Smooth muscle cell of the pulmonary artery (primary cell): ENCODE measurements at places on chromosomes 6 and 20. TPM values are rescaled to one million over a fixed set of nuclear protein-coding genes. Genes with fewer than 3 reads are reported as not detected.

Gene SCRT2
- total RNA-seq: not detected in 2 replicates

Gene C6orf132
- total RNA-seq: 0.66 and 2.5 TPM in 2 replicates

Gene CGA
- total RNA-seq: not detected in 2 replicates

Gene HLA-DRB5
- total RNA-seq: not detected in 2 replicates

Gene C6orf58
- total RNA-seq: not detected in 2 replicates

Gene SLC22A3
- 10.2 and 13.5 TPM in 2 replicates for total RNA-seq

Gene PROCR
- total RNA-seq: 51.4 and 129 TPM in 2 replicates

Gene SULF2
- total RNA-seq: 8.1 and 20.9 TPM in 2 replicates

Gene MAP3K4
- total RNA-seq: 24.0 and 25.5 TPM in 2 replicates

Gene ADGRF5
- 5.5 and 39.0 TPM in 2 replicates for total RNA-seq

Gene RBM24
- 2.9 and 6.3 TPM in 2 replicates for total RNA-seq

Gene PNISR
- 60.7 and 62.0 TPM in 2 replicates for total RNA-seq

Gene SLC17A2
- 0.07 TPM in 1 of 2 replicates, not detected in the other for total RNA-seq

Gene IL17A
- not detected in 2 replicates for total RNA-seq

Gene TCP11
- 0.07 and 0.26 TPM in 2 replicates for total RNA-seq

Gene OPN5
- total RNA-seq: not detected in 2 replicates

Gene HLA-DRB1
- 1.3 TPM in 1 of 2 replicates, not detected in the other for total RNA-seq

Gene AKAP12
- 45.4 and 94.6 TPM in 2 replicates for total RNA-seq

Gene KIF25
- 0.72 TPM in 1 of 2 replicates, not detected in the other for total RNA-seq

Gene GABRR1
- not detected in 2 replicates for total RNA-seq

Gene PRKN
- 1.1 and 3.0 TPM in 2 replicates for total RNA-seq

Gene NRSN1
- not detected in 2 replicates for total RNA-seq

Gene CENPQ
- total RNA-seq: 1.8 and 5.5 TPM in 2 replicates

Gene PDE10A
- total RNA-seq: 8.5 and 16.0 TPM in 2 replicates

Gene FAM162B
- total RNA-seq: 2.2 and 11.5 TPM in 2 replicates

Gene CTAGE9
- not detected in 2 replicates for total RNA-seq

Gene HNF4A
- total RNA-seq: not detected in 2 replicates

Gene REPS1
- total RNA-seq: 22.7 and 28.5 TPM in 2 replicates

Gene NELFE
- 78.7 and 86.4 TPM in 2 replicates for total RNA-seq

Gene MDFI
- total RNA-seq: 0.26 and 0.33 TPM in 2 replicates

Gene GFRA4
- not detected in 2 replicates for total RNA-seq

Gene LRFN2
- not detected in 2 replicates for total RNA-seq

Gene CST4
- total RNA-seq: 0.33 and 0.50 TPM in 2 replicates

Gene BCL2L1
- 94.6 and 101 TPM in 2 replicates for total RNA-seq

Gene MSH5
- 3.8 and 6.6 TPM in 2 replicates for total RNA-seq

Gene FOXF2
- total RNA-seq: 0.78 and 5.2 TPM in 2 replicates

Gene PPP1R3G
- total RNA-seq: 3.0 TPM in 2 replicates

Gene NFATC2
- 0.26 and 0.30 TPM in 2 replicates for total RNA-seq

Gene TGIF2
- total RNA-seq: 5.9 and 7.8 TPM in 2 replicates

Gene E2F1
- total RNA-seq: 4.3 and 4.6 TPM in 2 replicates

Gene FAM229B
- 16.7 and 21.2 TPM in 2 replicates for total RNA-seq

Gene LAMA2
- total RNA-seq: 75.8 and 85.8 TPM in 2 replicates

Gene CST3
- total RNA-seq: 425 and 515 TPM in 2 replicates
